Stimulated activated CD8-positive, alpha-beta memory T cell treated with anti-CD3 and anti-CD28 coated beads, Interleukin-7, amount 100 ng/mL, for 1 hour (primary cell): ENCODE measurements at places on chromosomes 4 and X.

- no peak for DNase-seq
These were observed 83.6 kb downstream of the PPP1R2C start for GRCh38 chrX:42694260-42694815.

DNA sequence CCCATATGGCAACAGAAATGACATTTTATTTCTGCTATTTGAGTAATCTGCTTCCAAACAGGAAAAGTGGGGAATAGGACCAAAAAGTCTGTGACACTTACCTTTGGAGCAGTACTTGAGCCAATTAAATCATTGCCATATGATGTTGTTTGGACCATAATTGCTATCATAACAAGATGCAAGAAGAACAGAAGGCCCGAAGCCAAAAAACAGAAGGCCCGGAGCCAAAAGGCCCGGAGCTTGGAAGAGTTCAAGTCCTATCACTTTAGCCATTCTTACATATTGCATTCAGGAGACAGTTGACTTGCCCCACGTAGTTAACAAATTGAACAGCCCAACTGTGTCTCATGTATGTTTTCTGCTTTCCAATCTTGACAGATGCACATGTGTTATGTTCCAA, 285.6 kb downstream of the ARHGAP24 start:
- no peak for DNase-seq

GRCh38 chr4:141238186-141238585, 17.5 kb downstream of the ZNF330 start:
- no peak for DNase-seq

DNA sequence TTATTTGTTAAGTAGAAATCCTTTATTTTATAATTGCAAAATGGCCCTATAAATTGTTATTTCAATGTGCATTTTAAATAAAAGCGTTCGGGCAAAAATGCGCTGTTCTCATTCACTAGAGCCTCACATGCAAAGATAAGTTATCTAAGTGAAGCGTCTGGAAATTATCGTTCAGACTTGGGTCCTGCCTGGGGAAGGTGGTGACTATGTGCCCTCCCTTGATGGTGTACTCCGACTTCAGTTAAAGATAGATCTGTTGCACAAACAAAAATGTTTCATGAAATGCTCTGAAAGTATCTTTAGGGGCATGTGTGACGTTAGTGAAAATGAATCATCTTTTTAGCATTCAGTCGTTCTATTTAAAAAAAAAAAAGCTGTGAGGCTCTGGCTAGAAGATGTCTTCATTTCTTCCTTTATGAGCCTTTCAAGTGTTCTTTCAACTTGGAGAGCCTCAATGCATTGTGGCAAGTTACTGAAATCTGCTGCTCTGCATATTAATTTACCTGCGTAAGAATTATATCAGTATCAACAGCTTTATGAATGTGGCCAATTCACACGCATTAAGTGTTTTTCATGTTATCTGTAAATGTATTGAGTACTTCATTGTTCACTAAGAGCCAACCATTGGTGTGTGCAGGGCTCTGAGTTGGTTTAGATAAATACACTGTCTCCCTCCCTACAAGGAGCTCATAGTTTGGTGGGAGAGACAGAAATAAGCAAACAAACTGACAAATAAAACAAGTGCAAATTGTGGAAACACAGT, 83.0 kb downstream of the AFF1 start:
- no peak for DNase-seq

DNA sequence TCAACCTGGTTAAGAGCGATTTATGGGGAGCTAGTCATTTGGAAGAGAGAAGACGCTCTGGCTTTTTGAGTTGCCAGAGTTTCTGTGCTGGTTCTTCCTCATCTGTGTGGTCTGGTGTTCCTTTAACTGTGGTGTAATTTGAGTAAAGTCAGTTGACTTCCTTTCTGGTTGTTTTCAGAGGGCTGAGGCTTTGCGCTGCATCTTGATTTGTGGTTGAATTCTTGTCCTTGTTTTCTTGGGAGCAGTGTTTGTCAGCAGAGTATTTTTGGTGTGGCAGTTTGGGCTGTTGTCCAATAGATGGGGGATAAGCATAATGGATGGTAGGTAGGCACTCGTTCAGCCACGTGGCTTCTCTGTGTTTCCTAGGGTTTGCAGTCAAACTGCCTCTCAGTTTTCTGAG, 2143.2 kb upstream of the TENM3 start:
- DNase-seq = no peak

- no peak for DNase-seq
These were observed 41.0 kb upstream of the PDLIM5 start for GRCh38 chr4:94410678-94411206.
